ENCODE measurements at places on chromosomes 12 and 14.

DNA sequence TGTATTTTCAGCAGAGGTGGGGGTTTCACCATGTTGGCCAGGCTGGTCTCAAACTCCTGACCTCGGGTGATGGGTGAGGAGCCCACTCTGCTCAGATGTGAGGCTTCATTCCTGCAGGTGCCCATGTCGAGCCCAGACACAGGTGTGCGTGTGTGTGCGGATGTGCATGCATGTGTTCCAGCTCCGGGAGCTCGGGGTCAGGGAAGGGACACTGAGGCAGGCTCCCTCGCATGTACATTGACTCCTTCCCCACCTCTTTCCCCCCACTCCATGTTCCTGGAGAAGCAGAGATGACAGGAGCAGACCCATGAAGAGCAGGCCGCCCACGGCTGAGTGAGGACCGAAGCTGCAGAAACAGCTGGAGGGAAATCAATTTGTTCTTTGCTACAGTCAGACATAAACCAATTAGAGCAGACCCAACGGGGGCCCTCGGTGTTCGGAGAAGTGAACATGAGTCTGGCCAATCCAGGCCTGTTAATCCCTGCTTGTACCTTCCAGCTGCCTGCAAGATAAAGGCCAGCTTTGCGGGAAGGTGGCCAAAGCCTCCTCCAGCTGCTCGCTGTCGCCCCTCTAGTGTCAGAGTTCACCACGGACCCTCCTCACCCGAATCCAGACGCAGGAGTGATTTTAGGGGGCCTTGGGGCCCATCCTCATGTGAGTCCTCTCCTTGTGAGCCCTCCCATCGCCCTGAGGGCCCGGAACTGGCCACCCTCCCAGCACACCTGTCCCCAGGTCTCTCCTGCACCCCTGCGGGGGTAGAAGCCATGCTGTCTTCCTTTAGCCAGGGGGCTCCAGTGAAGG lies 321.0 kb upstream of the RTL1 start:
- no peak for DNase-seq

DNA sequence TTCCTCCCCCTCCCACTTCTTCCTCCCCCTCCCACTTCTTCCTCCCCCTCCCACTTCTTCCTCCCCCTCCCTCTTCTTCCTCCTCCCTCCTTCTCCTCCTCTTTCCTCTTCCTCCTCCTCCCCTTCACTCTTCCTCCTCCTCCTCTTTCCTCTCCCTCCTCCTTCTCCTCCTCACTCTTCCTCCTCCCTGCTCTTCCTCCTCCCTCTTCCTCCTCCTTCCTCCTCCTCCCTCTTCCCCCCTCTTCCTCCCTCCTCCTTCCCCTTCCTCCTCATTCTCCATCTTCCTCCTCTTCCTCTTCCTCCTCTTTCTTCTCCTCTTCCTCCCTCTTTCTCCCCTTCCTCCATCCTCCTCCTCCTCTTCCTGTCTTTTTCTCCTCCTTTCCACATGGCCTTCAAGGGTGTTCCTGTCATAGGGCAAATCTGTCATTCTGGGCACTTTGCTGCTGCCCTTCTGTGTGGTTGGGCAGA lies 111.4 kb downstream of the PHETA1 start:
- DNase-seq: no peak

GRCh38 chr14:91493169-91493568 lies 16.9 kb downstream of the PPP4R3A start:
- no peak for DNase-seq

- no peak for DNase-seq
Observed at GRCh38 chr14:33570694-33571310, 380.1 kb downstream of the EGLN3 start.

DNA sequence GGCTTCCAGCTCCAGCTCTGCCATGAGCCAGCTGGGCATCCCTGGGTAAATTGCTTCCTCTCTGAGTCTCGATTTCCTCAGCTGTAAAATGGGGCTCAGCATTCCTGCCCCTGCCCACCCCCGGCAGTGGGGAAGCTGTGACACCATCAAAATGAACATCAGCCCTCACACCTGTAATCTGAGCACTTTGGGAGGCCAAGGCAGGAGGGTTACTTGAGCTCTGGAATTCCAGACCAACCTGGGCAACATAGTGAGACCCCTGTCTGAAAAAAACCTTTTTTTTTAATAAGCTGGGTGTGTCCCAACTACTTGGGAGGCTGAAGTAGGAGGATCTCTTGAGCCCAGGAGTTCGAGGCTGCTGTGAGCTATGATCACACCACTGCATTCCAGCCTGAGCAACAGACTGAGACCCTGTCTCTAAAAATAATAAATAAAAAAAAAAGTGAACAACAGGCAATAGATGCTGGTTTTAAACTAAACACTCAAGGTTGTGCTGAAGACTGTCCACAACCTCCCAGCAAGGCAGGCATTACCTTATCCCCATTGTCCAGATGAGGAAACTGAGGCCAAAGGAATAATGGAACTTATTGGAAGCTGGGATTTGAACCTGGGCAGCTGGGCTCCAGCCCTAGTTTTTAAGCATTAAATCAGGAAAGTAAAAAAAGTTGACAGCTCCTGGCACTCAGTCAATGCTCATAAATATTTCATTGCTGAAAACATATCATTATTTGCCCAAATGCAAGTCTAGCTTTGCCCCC lies 4.3 kb downstream of the TRPV4 start:
- no peak for DNase-seq

DNA sequence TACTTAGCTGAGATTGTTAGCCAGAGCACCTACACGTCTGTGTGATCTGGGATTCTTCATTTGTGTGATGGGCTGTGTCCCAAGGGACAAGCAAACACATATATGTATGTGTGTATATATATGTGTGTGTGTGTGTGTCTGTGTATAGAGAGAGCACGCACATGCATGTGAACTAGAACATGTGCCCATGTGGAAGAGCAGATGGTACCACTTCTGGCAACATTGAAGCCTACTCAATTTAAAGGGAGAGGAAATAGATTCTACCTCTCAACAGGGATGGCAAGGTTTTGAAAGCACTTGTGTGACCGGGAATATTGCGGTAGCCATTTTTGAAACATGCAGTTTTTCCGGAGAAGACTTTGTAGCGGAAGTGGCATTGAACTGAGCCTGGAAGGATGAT lies 1.4 kb downstream of the TOMM20L start:
- no peak for DNase-seq

DNA sequence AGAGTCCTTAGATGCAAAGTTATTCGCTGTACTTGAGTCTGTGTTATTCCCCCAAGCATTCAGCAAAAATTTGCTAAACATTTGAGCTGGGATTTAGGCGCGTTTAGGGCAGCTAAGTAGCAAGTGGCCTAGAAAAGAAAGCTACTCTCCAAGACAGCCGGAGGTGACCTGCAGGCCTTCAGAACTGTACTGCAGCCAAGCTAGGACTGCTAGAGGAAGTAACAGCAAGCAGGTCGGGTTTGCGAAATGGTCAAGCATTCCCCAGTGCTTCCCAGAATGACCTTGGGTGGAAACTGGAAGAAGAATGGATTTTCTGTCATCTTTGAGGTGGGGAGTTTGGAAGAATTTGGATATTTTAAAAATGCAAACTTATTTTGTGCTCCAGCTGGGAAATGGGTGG lies 287.5 kb downstream of the FOXN3 start:
- no peak for DNase-seq

DNA sequence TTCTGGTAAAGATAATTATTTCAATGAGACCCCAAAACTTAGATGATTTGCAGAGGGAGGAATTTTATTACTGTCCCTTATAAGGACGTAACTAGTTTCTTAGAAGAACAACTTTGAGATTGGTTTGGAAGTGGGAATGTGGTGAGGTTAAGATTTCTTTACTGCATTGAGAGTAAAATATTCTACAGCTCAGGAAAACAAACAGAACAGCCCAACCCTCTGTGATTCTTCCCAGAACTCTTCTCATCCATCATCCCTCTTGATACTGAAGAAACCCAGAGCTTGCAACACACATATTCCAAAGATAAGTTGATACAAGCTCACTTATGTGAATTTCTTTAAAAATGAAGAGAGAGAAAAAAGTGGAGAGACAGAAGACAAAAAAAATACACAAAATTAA lies 234.2 kb downstream of the CRADD start:
- no peak for DNase-seq

GRCh38 chr14:36028218-36028617 lies 148.3 kb downstream of the PTCSC3 start:
- DNase-seq: no peak

GRCh38 chr14:99863059-99863458 lies 69.8 kb downstream of the EML1 start:
- no peak for DNase-seq

- DNase-seq: no peak
Observed at GRCh38 chr12:98401427-98401826, 114.0 kb upstream of the TMPO start.

DNA sequence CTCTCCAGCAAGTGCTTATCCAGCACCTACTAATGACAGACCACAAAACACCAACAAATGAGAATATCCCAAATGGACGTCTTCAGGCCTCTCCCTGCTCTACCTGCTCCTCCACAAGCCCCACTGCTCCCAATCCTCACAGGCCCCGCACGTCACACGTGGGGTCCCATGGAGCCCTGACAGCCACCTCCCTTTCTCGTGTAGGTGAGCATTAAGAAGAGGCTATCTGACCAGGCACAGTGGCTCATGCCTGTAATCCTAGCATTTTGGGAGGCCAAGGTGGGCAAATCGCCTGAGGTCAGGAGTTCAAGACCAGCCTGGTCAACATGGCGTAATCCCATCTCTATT lies 5.4 kb downstream of the RIMBP2 start:
- no peak for DNase-seq

DNA sequence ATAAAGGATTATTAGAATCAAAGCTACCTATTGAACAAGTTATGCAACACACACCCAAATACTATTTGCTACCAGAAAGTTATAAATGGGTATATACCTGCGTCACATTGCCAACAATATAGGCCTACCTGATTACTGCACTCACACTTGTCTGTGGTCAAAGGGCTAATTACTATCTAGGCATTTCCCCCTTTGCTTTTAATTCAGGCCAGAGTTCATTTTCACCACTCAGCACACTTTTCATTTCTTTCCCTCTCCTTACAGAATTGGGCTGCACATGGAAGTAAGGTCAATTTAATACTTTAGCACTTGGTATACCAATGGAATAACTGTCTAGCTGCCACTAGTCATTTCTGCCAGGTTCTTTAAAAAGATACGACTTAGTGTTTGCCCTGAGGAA lies 1.7 kb downstream of the SOS2 start:
- no peak for DNase-seq

- DNase-seq: no peak
Observed at GRCh38 chr12:6110006-6110405, 14.5 kb downstream of the VWF start.
